ENCODE measurements at places on chromosomes 5 and 9.

- DNase-seq = no peak
Observed at GRCh38 chr5:120531215-120531614, 67.1 kb downstream of the PRR16 start.

GRCh38 chr9:124220946-124221451 is 36.8 kb upstream of the NEK6 start:
- DNase-seq = peak; percentile 44

DNA sequence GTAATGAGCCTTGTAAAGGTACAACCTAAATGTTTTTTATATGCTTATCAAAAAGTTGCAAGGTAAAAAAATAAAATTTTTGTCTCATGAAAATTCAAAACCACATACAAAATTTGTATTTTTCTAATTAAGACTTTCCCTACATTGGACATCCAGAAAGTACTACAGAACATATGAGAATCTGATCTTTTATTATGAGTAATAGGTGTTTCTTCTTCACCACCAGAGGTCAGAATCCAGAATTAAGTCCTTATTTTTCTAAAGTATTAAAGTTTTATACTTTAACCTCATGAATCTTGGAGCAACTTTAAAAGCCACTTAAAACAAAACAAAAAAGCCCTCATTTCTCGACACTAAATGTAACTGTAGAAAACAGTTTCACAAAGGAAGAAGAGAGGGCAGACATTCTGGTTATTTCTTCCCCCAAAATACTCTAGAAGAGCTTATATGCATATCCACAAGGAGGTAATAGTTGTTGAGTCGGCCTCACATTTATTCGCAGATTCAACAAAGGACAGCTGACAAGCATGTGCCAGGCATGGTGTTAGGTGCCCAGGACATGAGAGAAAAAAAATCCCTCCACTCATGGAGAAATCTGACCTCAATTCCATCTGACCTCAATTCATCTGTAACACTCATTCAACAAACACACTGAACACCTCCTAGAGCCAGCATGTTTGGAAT is 69.3 kb downstream of the MLLT3 start:
- DNase-seq = peak; percentile 9

DNA sequence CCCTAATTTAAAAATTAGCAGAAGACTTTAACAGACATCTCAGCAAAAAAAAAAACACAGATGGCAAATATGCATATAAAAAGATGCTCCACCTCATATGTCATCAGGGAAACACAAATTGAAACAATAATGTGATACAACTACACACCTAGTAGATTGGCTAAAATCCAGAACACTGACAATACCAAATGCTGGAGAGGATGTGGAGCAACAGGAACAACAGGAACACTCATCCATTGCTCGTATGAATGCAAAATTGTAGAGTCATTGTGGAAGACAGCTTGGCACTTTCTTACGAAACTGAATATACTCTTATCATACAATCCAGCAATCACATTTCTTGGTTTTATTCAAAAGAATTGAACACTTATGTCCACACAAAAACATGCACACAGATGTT is 22.1 kb downstream of the MCIDAS start:
- no peak for DNase-seq

GRCh38 chr5:62083247-62083646 is 222.8 kb upstream of the KIF2A start:
- no peak for DNase-seq

- no peak for DNase-seq
Observed at GRCh38 chr9:81320909-81321482, 368.4 kb downstream of the TLE1 start.

GRCh38 chr5:464446-464842 is 21.5 kb downstream of the EXOC3 start:
- DNase-seq = no peak

GRCh38 chr9:128689293-128689774 is 312 bp downstream of the SET start:
- no peak for DNase-seq

DNA sequence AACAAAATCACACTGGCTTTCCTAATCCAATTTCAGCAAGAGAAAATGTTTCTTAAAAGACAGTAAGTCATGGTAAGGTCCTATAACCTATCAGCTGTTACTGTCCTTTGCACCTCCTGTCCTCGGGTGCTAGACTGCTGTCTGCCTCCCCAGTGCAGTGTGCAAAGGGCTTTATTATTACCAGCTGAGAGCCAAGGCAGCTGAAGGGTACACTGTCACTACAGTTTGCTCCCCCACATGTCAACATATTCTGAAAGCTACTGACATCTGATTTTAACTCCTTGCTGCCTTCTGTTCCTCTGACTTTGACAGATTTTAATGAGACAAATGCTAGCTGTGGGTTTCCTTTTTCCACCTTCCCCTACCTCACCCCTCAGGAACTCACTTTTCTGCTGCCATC is 389.4 kb upstream of the SLC24A2 start:
- DNase-seq = no peak

DNA sequence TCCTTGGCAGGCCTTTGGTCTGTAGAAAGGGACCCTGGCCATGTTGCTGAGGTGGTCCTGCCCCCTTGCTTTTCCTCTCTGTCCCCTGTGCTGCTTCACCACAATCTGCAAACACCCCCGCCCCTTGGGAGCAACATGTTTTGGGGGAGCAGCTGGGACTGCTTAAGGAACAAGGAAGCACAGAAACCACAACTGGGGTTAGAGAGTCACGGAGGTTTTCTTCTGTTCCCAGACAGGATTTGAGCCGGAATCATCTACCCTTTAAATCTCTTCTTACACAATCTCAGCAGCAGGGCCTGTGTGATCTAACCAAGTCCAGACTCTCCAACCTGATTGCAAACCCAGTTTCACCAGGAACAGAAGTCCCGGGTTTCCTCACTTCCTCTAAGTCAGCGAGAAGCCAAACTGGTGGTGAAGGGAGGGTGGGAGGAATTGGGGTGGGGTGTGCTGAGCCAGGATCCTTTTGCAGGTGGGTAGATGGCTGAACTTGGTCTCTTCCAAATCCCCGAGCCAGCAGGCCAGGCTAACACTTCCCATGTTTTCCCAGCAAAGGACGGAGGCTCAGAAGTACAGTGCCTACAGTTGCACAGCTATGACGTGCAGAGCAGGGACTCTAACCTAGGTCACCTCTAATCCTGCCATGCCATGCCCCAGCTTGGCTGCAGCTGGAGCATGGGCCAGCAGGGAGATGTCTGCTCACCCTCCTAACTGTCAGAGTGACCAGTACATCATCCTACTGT is 25.0 kb downstream of the SH3PXD2B start:
- no peak for DNase-seq

DNA sequence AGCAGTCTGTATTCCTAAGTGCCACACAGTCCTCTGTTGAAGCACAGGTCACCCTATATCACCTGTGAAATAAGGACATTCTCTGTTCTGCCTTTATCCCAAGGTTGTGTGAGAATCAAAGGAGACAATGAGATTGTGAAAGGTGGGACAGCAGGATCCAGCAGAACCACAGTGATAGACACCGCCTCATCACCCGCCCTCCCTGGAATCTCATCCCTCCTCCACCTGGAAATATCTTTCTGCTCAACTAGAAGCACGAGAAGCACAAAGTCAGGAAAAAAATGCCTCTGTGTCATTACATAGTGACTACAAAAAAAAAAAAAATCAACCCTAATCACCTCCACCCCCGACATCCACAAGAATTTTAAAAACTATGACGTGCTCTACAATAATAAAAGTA is 32.3 kb downstream of the KLHL3 start:
- no peak for DNase-seq

DNA sequence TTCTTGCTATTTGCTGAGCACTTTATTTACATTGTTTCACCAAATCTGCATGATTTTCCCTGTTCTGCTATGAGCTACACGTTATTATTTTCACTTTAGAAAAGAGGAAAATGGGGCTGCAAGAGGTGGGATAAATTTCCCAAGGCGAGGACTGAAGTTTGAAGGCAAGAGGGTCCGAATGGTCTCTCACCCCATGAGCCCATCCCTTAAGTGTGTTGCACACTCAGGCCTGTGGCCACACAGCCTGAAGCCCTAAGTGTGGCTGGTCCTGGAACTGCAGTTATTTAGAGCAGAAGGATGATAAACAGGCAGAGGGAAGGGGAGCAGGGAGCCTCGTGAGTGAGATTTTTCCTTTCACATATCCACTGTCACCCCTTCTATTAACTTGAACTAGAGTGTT is 7.8 kb downstream of the PDE8B start:
- no peak for DNase-seq

DNA sequence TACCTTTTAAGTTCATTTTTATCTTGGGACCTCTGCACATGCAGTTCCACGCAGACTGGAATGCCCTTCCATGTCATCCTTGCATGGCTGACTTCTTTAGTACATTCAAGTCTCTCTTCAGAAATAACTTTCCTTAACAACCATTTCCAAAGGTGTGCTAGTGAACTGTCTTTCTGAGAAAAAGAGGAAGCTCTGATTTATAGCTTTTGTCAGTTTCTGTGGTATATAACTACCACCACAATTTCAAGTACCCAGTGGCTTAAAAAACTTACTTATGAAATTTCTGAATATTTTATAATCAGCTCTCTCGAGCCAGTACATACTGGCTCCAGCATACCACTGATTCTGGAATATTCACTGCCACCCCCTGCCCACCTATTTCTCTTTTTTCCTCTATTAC is 1613.8 kb downstream of the MAT2B start:
- no peak for DNase-seq

- no peak for DNase-seq
Observed at GRCh38 chr5:71993600-71993999, 113.7 kb upstream of the MAP1B start.
